ENCODE measurements at places on chromosomes 13 and 19. TPM values are rescaled to one million over a fixed set of nuclear protein-coding genes. Genes with fewer than 3 reads are reported as not detected.

Gene CEACAM6
- 1.3 TPM for total RNA-seq

DNA sequence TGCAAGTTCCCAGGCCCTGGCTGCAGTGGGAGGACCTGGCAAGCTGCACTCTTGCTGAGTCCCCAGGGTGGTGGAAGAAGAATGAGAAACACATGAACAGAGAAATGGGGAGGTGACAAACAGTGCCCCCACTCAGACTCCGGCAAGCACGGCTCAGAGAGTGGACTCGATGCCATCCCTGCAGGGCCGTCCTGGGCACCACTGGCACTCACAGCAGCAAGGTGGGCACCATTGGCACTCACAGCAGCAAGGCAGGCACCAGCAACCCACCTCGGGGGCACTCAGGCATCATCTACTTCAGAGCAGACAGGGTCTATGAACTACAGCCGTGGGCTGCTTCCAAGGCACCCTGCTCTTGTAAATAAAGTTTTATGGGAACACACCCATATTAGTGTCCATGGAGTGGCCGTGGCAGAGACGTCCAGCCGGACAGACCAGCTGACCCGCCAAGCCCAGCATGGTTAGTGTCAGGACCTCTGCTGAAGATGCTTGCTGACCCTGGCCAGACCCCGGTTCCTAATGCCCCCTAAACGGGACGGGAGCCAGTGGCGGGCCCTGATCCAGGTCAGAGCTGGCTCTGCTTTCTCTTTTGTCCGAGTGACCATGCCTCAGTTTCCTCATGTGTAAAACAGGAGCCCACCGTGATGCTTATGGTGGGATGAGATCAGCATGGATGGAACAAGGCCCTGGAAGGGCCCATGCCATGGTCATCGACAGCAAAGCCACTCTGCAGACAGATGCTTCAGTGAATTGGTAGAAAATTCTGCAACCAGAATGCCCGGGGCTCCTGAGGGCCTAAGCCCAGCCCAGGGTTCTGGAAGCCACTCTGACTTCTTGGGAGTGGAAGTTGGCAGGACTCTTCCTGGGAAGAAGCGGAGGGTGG is 2.1 kb upstream of the F10 start:
- no peak for DNase-seq

DNA sequence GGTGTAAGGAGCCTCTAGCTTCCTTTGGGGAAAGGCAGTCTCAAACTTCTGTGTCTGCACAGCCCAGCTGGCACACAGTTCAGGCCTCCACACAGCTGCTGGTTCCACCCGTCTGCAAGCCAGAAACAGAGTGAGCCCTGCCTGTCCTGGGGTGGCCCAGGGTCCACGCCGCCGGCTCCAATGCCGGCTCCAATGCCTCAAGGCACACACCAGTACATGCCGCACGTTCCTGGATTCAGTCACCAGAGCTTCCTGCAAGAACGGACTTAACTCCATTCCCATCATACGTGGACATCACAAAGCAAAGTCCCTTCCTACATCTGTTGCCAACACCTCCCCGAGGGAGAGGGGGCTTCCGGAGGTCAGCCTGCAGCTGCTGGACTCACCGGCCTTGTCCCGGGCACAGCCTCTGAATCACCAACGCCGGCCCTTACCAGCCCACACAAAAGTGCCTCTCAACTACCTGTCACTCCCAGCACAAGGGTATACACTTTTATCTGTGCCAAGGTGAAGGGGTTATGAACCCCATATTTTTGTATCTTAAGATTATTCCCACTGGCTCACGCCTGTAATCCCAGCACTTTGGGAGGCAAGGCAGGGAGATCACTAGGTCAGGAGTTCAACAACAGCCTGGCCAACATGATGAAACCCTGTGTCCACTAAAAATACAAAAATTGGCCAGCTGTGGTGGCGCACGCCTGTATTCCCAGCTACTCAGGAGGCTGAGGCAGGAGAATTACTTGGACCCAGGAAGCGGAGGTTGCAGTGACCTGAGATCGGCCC is 8.5 kb downstream of the SH3GL1 start:
- no peak for DNase-seq

Gene NUFIP1
- 4.2 TPM for total RNA-seq

Gene NLRP8
- not detected for total RNA-seq

- no peak for DNase-seq
These were observed 540.6 kb upstream of the HTR2A start for GRCh38 chr13:47437406-47437805.

DNA sequence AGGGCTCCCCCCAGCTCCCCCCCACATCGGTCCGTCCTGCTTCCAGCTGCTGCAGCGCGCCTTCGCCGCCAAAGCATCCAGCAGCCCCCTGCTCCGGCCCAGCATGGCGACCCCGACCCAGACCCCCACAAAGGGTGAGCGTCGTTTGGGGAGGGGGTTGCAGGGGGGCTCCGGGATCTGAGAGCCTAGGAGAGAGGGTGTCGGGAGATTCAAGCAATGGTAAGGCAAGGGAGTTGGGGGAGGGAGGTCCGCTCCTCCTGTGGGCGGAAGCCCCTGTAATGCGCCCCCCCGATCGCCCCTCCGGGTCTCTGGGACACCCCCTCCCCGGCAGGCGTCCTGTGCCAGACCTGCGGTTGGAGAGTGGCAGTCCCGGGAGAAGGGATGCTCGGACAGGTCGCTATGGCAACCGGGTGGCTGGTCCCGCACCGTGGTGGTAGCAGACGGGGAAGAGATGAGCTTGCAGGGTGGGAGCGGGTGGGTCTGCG is at the start of gene FXYD7:
FXYD7 (plus strand) TSS at position 25 of the 485 bp plus-strand sequence; CDS start at position 104, 79 bp downstream.
- no peak for DNase-seq

GRCh38 chr13:42671502-42671901 is 97.5 kb downstream of the TNFSF11 start:
- no peak for DNase-seq

Gene RCBTB1
- 14.7 TPM for total RNA-seq

Gene ZNF579
- total RNA-seq = 11.1 TPM

- no peak for DNase-seq
These were observed 346.0 kb downstream of the ITGBL1 start for GRCh38 chr13:101798437-101798836.

- no peak for DNase-seq
These were observed 64.8 kb downstream of the SOX1 start for GRCh38 chr13:112131713-112132113.
